ENCODE measurements at places on chromosomes 6 and 20.

- DNase-seq = no peak
Measured at GRCh38 chr6:83378621-83379388, 52.0 kb downstream of the ME1 start.

DNA sequence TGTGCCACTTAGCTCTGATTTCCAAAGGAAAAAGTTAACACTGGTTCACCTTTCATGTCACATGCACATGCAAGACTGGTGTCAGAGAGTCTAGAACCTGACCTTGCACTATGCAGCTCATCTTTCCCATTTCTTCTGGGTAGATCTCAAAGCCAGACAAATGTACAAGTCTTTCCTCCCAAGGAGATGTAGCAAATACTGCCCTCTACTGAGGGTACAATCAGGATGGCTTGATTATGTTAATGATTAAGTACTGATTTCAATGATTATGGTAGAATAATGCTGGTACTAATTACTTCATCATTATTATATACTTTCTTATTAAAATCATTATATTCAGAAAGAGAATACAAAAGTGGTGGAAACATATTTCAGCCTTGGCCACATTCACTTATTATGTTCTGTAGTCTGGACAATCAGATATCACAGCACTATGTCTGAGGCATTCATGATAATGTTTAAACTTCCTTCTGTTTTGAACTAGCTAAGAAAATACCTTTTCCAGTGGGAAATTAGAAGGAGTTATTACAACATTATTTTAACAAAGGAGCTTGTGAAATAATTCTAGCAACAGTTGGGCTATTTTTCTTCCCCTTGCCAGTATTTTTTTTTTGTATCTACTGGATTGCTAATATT is 68.5 kb upstream of the FOXO3 start:
- DNase-seq = no peak

- DNase-seq = no peak
Measured at GRCh38 chr6:159973951-159974350, 5.1 kb downstream of the IGF2R start.

DNA sequence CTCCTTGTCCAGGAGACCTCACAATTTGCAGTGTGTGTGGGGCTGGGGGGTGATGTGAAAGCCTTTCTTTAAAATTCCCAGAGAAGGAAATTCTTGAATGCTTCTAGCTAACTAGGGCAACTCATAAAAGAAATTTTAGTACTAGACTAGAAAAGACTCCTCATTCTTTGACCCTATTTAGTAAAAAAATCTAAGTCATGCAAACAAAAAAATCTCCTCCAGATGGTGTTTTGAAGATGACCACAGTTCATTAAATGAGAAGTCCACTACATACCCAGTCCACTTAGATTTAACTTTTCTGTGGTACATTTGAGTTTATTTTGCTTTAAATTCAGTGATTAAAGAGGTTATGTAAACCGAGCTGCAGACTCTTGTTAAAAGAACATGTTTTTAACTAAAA is 67.5 kb downstream of the NDUFAF5 start:
- DNase-seq = no peak

Measured in WTC11 (cell line).